ENCODE measurements at places on chromosomes 2 and 18.

- DNase-seq: no peak
Observed at GRCh38 chr2:220579452-220579851, 952.0 kb downstream of the SLC4A3 start.

DNA sequence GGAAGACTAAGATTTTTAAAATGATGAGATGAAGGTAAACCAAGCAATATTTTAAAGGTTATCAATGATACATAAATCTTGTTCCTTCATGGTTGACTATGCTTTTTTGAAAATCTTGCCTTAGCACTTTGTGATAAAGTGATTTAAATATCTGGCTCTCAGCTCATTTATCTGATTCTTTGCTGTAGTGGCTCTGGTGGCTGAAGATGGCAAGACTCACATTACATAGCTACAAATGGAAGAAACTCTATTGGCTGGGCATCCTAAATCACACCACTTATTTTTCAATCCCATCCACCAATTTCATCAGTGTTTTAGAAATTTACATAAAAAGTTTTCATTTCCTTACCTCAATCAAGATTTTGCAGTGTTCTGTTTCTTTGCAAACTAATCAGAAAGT is 16.6 kb upstream of the APCDD1 start:
- DNase-seq: no peak

DNA sequence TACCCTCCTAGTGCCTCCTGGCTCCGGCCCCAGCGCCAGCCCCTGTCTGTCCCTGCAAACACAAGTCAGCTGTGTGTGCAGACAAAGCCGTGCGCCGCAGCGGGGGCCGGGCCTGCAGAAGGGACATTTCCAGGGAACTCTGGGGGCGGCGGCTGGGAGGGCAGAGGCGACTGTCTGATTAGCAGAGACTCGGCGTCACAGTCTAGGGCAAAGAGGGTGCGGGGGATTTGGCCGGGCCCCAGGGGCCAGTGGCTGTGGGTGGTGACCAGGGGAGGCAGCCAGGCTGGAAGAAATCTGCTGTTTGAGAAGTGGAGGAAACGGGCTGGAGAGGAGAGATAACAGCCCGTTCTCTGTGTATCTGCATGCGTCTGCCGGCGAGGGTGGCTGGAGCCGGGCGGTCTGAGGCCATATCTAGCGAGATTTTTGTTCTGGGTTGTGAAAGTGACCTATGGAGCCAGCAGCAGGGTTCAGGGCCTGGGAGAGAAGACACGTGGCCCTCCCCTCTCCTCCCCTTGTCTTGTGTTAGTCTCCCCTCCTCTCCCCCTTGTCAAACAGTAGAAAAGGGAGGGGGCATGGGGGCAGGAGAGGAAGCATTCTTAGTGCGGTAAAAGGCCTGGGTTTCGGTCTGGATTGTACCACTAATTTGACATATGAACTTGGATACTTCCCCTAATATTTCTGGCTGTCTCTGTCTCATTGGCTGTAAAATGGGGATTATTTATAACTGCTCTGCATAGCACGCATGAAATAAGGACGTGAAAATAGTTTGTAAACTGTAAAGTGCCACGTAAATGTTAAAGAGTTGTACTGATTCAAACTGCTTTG is 169.4 kb downstream of the SMAD7 start:
- peak; percentile 23 for DNase-seq

GRCh38 chr2:10370390-10370789 is 67.7 kb downstream of the HPCAL1 start:
- no peak for DNase-seq

DNA sequence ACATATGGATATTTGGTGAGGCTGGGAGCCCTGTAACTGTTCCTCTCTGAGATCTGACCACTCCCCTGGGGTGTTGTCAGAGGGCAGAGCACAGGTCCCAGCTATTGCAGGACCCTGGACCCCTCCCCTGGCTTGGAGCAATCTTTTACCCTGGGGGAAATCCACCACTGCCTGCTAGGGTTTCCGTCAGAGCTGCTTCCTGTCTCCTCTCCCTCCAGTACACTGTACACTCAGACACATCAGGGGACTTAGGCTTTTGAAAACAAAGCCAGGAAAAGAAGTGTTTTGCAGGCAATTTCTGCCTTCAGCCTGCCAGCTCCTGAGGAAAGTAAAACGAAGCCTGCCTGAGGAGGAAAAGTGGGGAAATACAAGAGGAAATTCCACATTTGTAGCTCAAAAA is 13.2 kb upstream of the CEP68 start:
- DNase-seq: no peak

GRCh38 chr2:200757399-200757798 is 54.3 kb upstream of the BZW1 start:
- DNase-seq: no peak

- DNase-seq: no peak
Observed at GRCh38 chr2:181468811-181469210, 11.6 kb downstream of the ITGA4 start.

DNA sequence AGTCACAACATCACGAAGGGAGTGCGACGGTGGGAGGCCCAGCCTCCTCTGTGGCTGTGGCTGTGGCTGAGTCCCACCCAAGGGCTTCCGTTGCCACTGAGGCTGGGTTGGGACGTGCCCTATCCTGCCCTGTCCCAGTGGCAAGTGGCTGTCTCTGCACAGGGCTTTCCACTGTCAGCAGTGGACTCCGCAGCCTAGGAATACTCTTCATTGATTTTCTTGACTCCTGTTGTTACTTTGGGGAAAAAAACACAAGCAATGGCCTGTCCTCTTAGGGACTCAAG is 122.7 kb downstream of the RAB3GAP1 start:
- DNase-seq: no peak

- no peak for DNase-seq
Observed at GRCh38 chr18:40414155-40414754, 1540.8 kb upstream of the PIK3C3 start.

DNA sequence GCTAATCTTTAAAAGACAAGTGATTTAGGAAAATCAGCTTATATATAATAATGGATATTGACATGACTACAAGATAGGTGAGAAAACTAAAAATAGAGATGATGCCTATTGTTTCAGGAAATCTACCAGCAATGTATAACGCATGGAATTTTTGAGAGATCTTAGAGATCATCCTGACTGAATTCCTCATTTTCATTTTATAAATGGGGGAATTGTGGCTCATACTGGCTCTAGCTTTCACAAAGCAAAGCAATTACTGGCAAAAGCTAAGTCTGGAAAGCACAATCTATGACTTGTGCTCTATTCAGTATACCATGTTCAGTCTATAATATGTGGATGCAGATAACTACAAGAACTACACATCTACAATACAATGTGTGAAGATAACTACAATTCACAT is 51.9 kb upstream of the FANCL start:
- no peak for DNase-seq

GRCh38 chr2:8244639-8245038 is 437.2 kb upstream of the ID2 start:
- DNase-seq: no peak

- no peak for DNase-seq
Observed at GRCh38 chr2:238159071-238159539, 335 bp downstream of the ERFE start.

DNA sequence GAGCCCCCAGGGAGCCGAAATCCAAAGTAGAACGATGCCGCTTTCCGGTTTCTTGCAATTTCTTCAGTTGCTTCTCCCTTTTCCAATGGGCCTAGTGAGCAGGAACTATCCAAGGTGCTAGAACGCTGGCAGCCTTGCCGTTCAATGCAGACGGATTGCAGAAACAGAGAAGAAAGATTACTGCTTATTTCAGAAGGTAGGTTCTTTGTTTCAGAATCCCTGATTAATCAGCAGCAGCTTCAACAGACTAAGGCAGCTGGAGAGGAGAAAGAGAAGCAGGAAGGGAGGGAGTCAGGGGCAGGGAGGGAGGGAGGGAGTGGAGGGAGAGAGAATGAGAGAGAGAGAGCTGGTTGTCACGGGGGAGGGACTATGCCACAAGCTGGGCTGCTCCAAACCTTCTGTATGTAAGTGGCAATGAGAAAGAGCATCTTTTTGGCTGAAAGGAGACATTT is 576 bp downstream of the NYAP2 start:
- DNase-seq: no peak

DNA sequence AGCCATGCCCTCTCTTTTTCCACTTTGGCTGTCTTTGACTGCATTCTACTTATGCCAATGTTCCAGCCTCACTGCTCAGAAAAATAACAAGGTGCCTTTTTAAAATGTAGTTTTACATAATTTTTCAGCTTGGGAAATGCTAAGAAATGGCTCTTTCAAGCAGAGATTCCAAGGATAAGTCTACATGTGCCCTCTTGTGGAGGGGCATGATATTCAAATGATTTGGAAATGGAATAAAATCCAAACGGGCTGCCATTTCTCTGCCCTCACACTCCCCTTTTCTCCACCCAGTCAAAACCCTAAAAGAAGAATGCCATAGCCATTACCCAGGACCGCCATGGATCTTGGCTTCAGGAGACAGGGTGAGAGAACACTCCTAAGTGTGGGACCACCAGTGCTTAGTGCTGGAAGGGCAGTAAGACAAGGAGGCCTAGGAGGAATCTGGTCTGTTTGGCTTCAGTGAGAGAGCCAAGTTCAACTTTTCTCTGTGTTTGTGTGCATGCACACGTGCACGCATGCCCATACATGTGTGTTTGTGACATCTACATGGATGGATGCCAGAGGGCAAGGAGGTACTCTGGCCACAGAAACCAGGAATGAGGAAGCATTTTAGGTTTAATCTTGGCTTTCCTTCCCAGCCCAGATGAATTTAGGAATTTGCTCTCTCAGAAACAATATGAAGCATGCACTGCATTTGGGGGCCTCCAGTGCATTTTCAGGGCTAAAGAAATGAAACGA is 174.0 kb upstream of the SLC14A2 start:
- DNase-seq: no peak

Data from cortex of kidney (tissue), 1 donor.